ENCODE measurements at places on chromosomes 6 and 20.
A peak's percentile ranks its signal among the peaks of the same experiment; 100 is the strongest.

DNA sequence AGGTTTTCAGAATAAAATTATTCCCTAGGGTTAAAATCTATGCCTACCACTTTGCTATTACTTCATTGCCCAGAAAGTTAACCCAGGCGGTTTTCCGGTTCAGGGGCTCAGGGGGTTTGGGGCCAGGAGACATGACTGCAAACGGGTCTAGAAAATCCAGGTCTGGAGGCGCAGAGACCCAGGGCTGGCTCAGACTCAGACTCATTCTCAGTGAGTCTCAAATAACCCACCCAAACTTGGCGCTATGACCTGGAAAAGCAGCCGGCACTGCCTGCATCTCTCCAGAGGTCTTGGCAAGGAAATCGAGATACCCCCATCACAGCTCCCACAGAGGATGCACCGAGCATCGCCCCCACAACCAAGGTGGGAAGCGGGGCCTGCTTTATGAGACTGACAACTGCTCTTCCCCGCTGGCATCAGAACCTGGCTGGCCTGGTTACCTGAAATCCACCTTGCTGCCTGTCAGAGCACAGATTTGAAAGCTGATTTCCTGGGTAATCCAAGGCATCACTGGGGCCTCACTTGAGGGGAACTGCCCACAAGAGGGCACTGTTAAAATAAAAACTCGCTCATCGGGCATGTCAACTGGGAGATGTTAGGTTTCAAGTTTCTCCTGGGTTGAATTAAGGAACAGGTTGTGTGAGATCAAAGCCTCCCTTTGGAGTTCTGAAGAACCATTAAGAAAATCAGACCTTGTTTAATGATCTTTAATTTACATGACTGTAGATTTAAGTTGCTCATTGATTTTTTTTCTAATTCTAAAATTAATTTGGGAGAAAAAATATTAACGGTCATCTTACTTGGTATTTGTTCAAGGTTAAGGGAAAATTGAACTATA lies 55.1 kb downstream of the KIF16B start:
- no peaks in the 10 kb centered on the region for H3K27me3 ChIP-seq
- no peaks in the 10 kb centered on the region for H3K4me1 ChIP-seq
- no peak overlapping the region for H3K27ac ChIP-seq
- no peak overlapping the region for H3K4me3 ChIP-seq
- no peak for DNase-seq

GRCh38 chr6:25555188-25555587 lies 96.8 kb upstream of the SCGN start:
- H3K27ac ChIP-seq, result no peak overlapping the region
- no peaks in the 10 kb centered on the region for H3K4me1 ChIP-seq
- no peak overlapping the region for H3K4me3 ChIP-seq

DNA sequence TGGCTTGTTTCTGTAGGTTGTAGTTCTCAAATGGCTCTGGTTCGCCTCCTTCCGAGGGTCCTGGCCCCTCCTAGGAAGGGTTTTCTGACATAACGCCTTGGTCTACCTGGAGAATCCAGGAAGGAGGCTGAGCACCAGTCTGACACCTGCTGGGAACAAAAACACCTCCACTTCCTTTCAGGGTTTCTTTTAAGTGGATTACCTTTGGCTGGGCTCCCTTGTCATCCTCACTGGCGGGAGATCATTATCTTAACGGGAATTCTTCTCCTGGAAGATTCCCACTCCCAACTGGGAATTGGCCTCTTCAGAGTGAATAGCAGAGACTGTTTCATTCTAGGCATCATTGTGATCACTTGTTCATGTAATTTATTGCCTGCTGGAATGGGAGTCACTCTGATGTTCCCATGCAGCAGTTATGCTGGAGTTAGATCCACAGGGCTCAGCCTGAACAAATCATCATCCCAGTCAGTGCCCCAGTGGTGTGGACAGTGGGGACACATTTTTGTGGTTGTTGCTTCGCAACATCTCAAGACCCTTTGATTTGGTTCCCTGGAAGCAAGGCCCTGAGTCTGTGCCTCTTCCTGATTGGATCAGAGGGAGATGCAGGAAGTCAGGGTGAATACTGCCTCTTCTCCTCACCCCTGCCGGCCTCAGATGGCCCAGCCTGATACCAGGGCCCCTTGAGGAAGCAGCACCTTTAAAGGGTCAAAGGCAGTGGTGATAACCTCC lies 49.1 kb downstream of the LYRM2 start:
- H3K4me3 ChIP-seq, result no peak overlapping the region
- H3K27ac ChIP-seq, result no peak overlapping the region
- no peak for DNase-seq
- no peaks in the 10 kb centered on the region for H3K4me1 ChIP-seq

DNA sequence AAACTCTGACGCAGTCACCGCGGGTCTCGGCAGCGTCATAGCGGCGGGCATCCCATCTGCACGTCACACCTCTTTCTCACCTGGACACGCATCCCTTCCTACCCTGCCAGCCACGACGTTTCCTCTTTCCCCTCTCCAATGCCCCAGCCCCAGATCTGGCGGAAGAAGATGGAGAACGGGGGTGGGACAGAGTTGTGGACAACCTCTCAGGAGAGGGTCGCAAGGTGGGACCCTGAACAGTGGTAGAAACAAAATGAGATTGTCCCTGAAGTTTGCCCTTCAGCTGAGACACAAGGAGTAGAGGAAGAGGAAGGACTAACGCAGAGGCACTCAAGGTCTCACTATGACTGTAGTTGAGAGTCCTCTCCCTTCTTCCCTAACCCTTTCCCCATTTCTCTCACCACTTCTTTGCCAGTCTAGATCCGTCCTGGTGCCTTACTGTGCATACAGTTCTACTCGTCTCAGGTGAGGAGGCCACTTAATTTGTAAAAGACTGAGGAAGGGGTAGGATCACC lies 562 bp downstream of the TRIM39 start:
- peak overlapping the region; percentile 86 for H3K4me3 ChIP-seq
- peaks cover 6% of the 10 kb centered on the region for H3K36me3 ChIP-seq
- no peaks in the 10 kb centered on the region for H3K27me3 ChIP-seq
- DNase-seq, result no peak

- no peak for DNase-seq
- H3K27me3 ChIP-seq, result no peaks in the 10 kb centered on the region
- no peak overlapping the region for H3K4me3 ChIP-seq
These were observed 116.3 kb upstream of the TAB2 start for GRCh38 chr6:149201068-149201655.

DNA sequence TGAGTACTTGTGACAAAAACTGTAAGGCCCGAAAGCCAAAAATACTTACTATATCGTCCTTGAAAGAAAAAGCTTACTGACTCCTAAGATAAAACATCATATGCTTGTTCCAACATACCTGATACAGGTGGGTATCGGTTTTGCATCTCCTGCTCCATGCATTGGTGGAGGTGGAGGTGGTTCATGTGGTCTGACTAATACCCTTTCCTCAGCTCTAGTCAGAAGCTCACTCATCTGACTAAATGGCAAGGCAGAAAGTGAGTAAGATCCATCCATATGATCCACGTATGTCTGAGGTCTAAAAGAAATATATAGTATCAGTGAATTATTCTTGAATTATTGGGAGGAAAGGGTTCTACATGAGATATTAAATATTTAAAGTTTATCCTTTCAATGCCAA lies 76.2 kb downstream of the WASF1 start:
- no peaks in the 10 kb centered on the region for H3K36me3 ChIP-seq
- DNase-seq, result no peak
- no peaks in the 10 kb centered on the region for H3K4me1 ChIP-seq
- no peak overlapping the region for H3K27ac ChIP-seq

DNA sequence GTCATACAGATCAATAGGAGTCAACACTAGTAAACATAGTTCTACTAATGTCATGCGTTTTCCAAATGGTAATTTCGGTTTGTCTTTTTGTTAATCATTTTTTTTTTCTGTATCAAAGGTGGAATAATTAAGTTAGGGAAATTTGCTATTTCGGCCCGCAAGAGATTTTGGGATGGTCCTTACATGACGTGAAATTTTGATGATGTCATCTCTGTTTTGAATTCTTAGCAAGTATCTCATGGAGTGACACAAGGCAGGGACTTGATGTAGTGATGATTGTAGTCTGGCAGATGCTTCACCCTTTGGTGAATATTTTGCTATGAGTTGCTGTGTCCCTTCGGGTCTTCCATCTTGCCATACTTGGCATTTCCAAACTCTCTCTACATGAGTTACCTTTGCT lies 608.0 kb downstream of the BCKDHB start:
- H3K36me3 ChIP-seq, result no peaks in the 10 kb centered on the region
- no peak overlapping the region for H3K27ac ChIP-seq
- no peak overlapping the region for H3K4me3 ChIP-seq
- H3K4me1 ChIP-seq, result no peaks in the 10 kb centered on the region
- no peak for DNase-seq

GRCh38 chr6:129648819-129649491 lies 61.0 kb downstream of the ARHGAP18 start:
- no peaks in the 10 kb centered on the region for H3K36me3 ChIP-seq
- H3K4me3 ChIP-seq, result no peak overlapping the region
- H3K27ac ChIP-seq, result no peak overlapping the region

GRCh38 chr20:17661121-17661744 lies 20.8 kb downstream of the RRBP1 start:
- no peak for DNase-seq
- H3K27ac ChIP-seq, result no peak overlapping the region
- H3K4me1 ChIP-seq, result peaks cover 20% of the 10 kb centered on the region
- H3K36me3 ChIP-seq, result peaks cover 10% of the 10 kb centered on the region

DNA sequence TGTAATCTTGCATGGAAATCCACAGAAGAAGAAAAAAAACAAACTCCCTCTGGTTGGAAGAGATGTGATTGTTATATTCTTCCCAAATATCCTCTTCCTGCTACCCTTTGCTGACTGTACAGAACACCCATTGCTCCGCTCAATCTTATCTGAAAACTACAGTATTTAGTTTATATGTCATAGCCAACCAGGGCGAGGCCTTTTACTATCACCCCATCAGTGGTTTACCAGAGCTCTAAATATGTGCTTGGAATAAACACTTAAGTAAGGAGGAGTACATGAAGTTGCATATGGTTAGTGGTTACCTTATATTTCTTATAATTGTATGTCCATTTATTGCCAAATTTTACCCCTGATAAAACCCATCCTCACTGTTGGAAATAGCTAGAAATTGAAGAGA lies 12.2 kb downstream of the PRL start:
- H3K27me3 ChIP-seq, result no peaks in the 10 kb centered on the region
- H3K4me3 ChIP-seq, result no peak overlapping the region
- DNase-seq, result no peak
- H3K4me1 ChIP-seq, result no peaks in the 10 kb centered on the region
- no peak overlapping the region for H3K27ac ChIP-seq

GRCh38 chr6:160519603-160520042 lies 144.5 kb downstream of the LPA start:
- peak overlapping the region; percentile 90 for H3K4me3 ChIP-seq
- H3K4me1 ChIP-seq, result peaks cover 8% of the 10 kb centered on the region

- H3K4me1 ChIP-seq, result no peaks in the 10 kb centered on the region
- H3K36me3 ChIP-seq, result no peaks in the 10 kb centered on the region
- no peak overlapping the region for H3K4me3 ChIP-seq
- DNase-seq, result no peak
- H3K27me3 ChIP-seq, result no peaks in the 10 kb centered on the region
- no peak overlapping the region for H3K27ac ChIP-seq
These were observed 141.1 kb downstream of the BMP5 start for GRCh38 chr6:55734256-55734655.

DNA sequence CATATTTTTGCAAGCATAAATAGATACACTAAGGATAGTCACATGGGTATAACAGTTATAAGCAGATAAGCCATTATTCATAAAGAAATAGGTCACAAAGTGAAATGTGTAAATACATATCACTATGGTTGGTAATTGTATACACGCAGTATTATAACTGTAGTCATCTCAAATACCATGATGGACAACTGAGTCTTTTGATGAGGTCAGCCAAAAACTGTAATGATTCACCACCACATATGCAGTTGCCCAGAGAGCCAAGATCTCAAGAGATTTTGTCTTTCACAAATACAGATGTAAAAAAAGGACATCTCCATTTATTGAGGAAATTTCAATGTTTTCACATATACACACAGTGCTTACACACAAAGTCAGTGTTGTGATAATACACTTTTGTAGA lies 28.3 kb downstream of the ZNF292 start:
- no peak for DNase-seq
- peaks cover 21% of the 10 kb centered on the region for H3K36me3 ChIP-seq
- H3K27me3 ChIP-seq, result no peaks in the 10 kb centered on the region
- H3K4me3 ChIP-seq, result no peak overlapping the region

DNA sequence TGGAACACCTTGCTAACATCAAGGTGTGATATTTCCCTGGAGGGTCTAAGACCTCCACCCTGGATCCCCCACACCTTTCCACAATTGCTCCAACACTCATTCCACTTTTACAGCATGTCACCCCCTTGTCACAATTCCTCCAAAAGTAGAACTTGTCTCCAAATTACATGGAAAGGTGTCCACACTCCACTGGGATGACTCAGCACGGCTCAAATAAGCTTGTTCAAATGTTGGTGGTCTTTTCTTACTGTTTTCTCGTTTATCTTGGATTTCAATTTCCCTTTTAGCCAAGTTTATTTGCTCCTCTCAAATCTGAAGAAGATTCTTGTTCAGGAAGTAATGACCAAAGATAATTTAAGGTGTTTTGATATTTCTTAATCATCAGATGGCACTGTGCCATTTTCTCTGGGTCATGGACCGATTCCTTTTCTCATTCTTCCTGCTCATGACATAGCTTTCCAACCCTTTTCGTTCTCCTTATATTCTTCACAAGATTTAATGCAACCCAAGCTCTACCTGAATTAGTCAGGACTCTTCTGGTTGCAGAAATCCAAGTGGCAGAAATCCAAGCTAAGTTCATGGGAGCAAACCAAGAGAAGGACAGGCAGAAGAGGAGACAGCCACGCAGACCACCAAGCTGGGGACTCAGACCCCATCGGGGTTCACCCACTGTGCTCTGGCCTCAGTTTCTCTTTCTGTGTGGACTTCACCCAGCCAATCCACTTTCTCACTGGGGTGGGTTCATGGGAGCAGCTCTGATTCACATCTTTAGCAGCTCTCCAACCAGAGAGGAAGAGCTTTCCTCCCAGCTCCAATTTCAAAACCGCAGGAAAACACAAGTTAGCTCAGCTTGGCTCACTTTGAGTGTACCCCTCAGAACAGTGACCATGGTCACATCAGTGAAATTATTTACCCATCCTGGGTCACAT lies 110.5 kb upstream of the CDYL start:
- H3K4me1 ChIP-seq, result no peaks in the 10 kb centered on the region
- peaks cover 5% of the 10 kb centered on the region for H3K27me3 ChIP-seq
- H3K36me3 ChIP-seq, result no peaks in the 10 kb centered on the region
- H3K4me3 ChIP-seq, result no peak overlapping the region

DNA sequence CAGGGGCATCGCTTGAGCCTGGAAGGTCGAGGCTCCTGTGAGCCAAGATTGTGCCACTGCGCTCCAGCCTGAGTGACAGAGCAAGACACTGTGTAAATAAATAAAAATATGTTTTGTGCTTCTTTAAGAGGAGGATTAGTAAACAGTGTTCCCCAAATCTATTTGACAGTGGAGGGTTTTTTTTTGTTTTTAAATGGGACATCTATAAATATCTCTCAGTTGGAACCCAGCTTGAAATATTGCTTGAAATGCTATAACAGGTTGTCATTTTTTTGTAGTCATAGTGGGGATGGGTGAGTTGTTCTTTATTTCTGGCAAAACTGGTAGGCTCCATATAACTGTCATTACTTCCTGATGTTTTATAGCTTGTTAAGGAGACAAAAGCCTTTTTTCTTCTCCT lies 54.3 kb downstream of the CARMIL1 start:
- H3K4me1 ChIP-seq, result peaks cover 6% of the 10 kb centered on the region
- no peak overlapping the region for H3K4me3 ChIP-seq
- DNase-seq, result no peak
- no peaks in the 10 kb centered on the region for H3K27me3 ChIP-seq
- H3K36me3 ChIP-seq, result no peaks in the 10 kb centered on the region
